NK-92 treated with Interleukin-12 subunit alpha and Interleukin-12 subunit beta, amount 100 ng/mL, for 24 hours (cell line): ENCODE measurements at places on chromosomes 1 and 21.

- no peak for DNase-seq
Observed at GRCh38 chr1:198968866-198969265, 330.0 kb downstream of the PTPRC start.

DNA sequence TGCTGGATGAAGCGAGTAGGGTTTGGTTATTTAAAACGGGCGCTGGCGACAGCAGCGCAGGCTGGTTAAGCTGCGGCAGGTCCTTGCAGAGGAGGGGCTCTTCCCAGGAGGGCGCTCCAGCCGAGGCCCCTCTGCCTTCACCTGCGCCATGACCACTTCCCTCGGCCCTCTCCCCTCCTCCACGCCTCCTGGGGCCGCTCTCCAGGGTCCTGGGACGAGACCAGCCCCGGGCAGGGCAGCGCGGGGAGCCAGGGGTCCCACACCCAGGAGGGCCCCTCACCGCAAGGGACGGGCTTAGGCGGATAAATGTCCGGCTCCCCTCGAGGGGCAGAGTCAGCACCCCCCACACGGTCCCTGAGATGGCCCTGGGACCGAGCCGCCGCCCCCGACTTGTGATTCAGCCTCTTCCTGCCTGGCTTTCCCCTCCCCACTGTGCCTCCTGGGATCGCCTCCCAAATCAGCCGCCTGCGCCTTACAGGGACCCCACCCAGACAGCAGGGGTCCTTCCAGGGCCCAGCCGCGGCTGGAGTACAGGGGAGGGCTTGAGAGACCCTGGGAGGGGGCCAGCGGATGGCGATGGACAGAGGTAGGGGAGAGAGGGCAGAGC is 380.7 kb downstream of the MATN1 start:
- DNase-seq, result no peak

DNA sequence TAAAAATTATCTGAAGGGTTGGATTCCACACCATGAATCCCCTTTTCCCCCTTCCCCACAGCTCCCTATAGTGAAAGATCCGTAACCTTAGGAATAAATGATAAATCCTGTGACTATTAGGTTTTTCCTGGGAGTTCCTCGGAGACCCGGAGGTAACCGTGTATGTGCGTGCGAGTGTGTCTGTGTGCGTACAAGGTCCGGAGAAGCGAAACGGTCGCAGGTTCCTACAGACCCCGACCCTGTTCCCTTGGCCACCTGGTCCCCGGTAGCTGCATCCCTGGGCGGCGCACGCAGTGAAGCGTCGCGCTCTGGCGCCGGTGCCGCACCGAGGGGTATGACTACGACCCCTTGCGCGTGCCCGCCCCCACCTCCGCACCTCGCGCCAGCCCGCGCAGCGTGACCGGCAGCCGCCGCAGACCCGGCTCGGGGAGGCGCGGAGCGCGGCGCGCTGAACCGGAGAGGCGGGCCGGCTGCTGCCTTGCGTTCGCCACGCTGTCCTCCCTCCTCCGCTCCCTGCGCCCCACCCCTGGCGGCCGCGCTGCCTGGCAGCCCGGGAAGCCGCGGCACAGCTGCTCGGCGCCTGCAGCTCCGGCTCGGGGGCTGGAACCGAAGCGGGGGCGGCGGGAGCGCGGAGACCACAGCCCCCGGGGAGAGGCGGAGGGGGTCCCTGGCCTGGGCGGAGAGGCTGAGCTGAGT is at the start of gene AK5:
Gene AK5 (plus strand): TSS at position 529 of the 696 bp plus-strand sequence. CDS start 295 bp downstream, outside the sequence.
- DNase-seq, result no peak

- DNase-seq, result no peak
Observed at GRCh38 chr1:181630838-181631237, 147.5 kb downstream of the CACNA1E start.

DNA sequence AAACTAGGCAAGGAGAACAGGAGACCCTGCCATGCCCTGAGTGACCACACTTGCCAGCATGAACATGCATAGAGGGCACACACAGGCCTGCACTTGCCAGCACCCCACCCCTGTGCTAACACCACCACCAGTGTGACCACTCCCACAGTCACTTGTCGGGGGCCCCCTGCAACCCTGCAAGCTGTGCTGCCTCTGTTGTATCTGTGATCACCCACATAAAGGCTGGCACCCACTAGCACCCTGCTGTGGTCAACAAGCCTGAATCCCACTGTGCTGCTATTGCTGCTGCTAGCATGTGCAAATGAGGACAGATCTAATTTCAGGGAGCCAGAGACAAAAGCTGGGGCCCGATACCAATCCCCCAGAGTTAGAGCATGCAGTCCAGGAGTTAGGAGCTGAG is 217.7 kb downstream of the GIPC2 start:
- no peak for DNase-seq

DNA sequence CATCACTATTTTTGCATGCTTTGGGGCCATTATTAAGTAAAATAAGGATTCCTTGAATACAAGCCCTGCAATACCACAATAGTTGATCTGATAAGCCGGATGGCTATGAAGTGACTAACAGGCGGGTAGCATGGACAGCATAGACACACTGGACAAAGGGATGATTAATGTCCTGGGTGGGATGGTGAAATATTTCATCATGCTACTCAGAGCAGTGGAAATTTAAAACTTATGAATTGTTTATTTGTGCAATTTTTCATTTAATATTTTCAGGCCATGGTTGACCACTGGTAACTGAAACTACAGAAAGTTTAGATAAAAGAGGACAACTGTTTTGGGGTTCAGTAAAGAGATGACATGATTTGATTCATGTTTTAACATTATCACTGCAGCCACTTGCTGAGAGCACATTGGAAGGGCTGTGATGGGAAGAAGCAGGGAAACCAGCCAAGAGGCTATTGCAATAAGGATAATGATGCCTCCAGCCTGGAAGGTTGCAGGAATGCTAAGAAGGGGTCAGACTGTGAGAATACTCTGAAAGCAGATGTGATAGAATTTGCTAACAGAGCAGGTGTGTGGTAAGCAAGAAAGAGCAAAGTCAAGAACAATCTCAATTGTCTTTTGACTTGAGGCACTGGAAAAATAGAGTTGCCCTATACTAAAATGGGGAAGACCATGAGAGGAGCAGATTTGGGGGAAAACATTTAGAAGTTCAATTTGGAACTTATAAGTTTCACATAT is 62.5 kb upstream of the TNFSF4 start:
- DNase-seq, result no peak

DNA sequence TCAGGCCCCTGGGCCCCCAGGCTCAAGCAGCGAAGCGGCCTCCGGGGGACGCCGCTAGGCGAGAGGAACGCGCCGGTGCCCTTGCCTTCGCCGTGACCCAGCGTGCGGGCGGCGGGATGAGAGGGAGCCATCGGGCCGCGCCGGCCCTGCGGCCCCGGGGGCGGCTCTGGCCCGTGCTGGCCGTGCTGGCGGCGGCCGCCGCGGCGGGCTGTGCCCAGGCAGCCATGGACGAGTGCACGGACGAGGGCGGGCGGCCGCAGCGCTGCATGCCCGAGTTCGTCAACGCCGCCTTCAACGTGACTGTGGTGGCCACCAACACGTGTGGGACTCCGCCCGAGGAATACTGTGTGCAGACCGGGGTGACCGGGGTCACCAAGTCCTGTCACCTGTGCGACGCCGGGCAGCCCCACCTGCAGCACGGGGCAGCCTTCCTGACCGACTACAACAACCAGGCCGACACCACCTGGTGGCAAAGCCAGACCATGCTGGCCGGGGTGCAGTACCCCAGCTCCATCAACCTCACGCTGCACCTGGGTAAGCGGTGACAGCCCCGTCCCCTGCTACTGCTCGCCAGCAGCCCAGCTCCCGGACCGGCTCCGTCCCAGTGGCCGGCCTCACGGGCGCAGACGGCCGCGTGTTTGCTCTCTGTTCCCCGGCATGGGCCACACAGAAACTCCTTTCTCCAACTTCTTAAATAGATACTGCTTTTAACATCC is 539 bp downstream of the LAMC1 start:
- no peak for DNase-seq

- DNase-seq, result no peak
Observed at GRCh38 chr21:35020902-35021301, 28.2 kb downstream of the RUNX1 start.

DNA sequence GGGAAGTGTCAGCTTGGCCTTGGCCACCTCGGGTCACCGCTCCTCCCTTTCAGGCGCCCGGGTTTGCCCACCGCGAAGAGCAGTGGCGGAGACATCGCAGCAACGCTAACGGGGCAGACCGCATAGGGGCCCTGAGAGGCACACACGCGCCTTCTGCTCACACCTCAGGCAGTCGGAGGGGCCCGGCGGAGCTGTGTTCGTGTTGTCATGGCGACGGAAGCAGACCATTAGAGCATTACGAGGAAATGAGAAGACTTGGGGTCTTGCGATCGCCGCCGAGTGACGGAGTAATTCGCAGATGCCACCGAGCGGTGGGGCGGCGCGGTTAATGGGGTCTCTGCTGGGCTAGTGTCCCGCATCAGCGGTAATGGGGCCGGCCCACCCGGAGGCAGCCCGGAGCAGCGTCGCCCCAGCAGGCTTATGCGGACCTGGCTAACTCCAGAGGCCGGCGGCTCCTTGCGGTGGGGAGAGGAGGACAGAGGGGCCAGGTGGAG is 144.1 kb downstream of the TNR start:
- peak; percentile 27 for DNase-seq

DNA sequence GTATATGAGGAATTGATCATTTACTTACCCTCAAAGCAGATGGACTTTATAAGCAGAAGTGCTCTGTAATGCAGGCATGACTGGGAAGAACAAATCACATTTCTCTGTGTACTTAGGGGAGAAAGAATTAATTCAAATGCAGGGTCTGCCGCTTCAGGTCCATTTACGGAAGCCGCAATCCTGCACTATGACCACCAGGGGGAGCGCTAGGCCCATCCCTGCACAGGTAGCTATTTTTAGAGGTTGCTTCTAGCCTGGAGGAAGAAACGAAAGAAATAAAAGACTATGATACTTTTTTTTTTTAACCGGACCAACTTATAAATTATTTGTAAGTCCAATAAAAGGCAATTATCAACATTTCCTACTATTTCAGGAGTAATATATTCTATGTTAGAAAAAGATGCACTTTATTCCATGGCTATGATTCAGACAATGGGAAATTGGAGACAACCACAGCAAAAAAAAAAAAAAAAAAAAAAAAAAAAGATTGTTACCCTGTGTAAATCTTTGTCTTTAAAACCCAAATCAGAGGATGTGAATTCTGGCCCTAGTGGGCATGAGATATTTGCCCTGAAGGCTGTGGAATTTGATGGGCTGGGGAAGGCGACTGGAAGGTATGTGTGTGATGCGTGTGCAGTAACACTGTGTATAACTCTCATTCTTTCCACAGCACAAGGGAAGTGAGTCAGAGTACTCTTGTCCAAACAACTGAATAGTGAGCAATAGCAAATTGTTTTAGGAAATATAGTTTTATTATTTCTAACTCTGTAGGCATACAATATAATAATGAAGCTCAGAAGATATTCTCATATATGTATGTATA is 12.9 kb upstream of the FYB2 start:
- DNase-seq, result peak; percentile 39

GRCh38 chr1:167981933-167982332 is 45.1 kb upstream of the MPC2 start:
- DNase-seq, result no peak

- no peak for DNase-seq
Observed at GRCh38 chr21:21156957-21157356, 158.7 kb downstream of the NCAM2 start.

GRCh38 chr21:14630556-14631069 is 84.5 kb upstream of the SAMSN1 start:
- DNase-seq, result no peak

DNA sequence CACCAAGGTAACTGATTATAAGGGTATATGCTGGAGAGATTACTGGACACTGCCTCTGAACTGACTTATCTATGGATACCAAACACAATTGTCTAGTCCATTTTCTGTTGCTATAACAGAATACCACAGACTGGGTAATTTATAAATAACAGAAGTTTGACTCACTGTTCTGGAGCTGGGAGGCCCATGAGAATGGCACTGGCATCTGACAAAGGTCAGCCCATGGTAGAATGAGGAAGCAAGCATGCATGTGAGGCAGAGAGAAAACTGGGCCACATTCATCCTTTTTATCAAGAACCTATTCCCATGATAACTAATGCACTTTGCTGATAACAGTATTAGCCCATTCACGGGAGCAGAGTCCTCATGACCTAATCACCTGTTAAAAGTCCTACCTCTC is 37.4 kb downstream of the FCER1A start:
- no peak for DNase-seq

- DNase-seq, result no peak
Observed at GRCh38 chr1:192436441-192437078, 119.8 kb downstream of the RGS21 start.

DNA sequence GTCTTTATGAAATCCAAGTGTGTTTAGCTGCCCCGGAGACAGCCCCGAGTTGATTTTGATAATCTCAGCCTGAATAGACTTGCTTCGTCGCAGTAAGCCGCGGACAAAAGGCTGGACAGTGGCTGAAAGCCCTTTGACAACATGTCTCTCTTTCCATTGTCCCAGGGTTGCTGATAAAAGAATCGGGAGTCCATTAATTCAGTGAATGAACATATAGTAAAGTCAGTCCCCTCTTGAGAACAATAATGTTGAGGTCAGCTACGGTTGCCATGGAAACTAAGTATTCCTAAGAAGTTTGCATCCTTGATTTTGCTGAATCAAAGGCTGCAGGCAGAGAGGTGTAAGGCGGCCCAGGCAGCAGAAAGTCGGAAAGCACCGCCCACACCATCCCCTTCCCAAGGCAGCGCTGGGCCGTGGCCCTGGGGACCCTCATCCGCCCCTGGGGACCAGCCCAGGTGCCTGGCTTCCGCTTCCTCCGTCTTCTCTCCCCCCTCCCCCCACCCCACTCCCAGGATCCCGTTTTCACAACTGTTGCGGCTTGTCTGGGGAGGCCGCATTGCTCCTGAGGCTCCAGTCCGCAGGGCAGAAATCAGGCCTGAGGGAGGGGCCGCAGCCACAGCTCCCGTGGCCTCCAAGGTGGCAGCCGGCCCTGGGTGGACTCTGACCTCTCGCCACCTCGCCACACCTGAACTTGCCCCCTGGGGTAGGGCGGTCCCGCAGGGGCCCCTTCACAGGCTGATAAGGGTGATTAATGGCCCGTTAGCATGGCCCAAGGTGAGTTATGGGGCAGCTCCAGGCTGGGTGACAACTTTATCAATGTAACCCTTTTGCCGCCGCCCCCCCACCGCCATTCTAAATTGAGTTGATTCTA is 180.9 kb downstream of the PRDM16 start:
- no peak for DNase-seq

DNA sequence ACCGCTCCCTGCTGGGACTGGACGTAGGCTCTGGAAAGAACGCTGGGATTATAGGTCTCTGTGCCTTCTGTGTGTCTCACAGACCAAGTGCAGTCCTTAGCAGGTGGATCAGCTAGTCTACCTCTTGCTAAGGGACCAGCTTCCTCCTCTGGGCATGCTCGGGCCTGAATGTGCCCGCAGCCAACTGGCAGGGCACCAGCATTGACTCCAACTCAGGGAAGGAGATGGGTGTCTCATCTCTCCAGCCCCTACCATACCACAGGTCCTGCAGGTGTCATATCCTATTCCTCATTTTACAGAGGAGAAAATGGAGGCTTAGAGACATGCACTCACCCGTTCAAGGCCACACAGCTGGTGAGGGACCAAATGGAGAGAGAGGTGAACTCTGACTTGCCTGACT is 340.2 kb downstream of the PTPRU start:
- DNase-seq, result no peak
